Adrenal gland (tissue), 19 donors: ENCODE measurements at places on chromosomes 5 and 9. TPM values are rescaled to one million over a fixed set of nuclear protein-coding genes. Genes with fewer than 3 reads are reported as not detected.

PDGFRB gene
- polyA plus RNA-seq = 21.3 TPM

PCDHGA5 gene
- 0.79 TPM for polyA plus RNA-seq

STING1 gene
- 33.5 TPM for polyA plus RNA-seq

ASTN2 gene
- 6.7 TPM for polyA plus RNA-seq

SPATA9 gene
- not detected for polyA plus RNA-seq

ANKRD33B gene
- polyA plus RNA-seq = 0.22 TPM

SLCO6A1 gene
- 0.20 TPM for polyA plus RNA-seq

DNA sequence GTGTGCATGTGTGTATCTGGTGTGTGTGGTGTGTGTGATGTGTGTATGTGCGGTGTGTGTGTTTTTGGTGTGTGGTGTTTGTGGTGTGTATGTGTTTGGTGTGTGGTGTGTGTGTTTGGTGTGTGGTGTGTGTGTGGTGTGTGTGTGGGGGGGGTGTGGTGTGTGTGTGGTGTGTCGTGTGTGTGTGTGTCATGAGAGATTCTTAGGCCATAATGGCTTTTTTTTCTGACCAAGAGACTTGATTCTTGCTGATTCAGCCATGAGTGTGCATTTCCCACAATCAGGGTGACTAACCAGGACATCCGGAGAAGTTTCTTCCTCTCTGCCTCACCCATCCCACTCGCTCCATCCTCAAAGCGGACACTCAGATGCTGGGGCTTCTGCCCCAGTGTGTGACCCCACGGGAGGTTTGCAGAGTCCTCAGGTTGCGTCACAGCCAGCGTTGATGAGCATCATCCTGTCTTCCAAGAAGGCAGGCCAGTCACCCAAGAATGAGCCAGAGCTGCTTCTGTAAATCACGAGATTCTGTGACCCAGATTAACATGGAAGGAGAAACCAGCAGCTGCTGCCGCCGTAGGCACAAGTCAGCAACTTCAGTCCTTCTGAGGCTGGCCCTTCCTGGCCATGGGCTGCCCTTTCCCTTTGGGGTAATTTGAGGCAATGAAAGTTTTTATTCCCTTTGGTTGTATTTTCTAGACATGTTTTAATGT is 12.5 kb upstream of the CTSL start:
- H3K27me3 ChIP-seq = no peaks in the 10 kb centered on the region
- peak overlapping the region; percentile 48 for H3K27ac ChIP-seq
- H3K4me3 ChIP-seq = no peak overlapping the region
- H3K36me3 ChIP-seq = no peaks in the 10 kb centered on the region

DNA sequence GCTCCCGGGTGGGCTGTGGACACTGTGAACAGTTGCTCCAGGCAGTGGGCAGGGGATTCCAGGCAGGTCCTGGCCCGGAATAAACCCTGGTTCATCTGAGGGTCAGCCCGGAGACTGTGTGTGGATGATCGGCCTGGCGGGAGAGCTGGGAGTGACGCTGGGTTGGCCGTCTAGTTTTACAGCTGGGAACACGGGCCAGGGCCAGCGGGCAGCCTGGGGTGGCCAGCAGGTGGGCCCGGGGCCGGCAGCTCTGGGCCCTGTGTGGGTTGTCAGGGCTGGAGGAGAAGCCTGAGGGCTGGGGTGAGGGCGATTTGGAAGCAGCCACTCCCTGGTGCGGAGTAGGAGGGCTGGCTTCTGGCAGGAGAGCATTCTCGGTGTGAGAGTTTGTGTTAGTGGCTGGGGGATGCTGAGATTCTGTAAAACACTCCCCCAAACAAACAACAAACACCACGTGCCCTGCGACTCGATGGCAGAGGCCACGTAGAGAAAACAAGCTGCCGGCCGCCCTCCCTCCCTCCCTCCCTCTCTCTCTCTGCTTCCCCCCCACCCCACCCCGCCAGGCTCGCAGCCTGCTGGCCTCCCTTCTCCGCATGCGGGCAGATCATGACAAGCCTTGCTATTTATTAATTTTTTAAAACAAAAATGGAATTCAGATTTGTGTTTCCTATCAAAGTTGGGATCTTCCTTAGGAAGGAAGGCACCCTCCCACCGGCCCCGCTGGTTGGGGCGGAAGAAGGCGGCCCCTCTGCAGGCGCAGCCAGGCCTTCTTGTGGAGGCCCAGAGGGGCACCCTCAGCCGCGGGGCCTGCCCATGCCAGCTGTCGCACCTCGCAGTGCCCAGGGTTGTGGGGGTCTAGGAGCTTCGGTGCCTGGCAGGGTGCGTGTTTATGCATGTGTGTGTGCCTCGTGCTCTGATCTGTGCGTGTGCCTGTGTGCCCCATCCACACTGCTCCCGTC is 49.5 kb downstream of the RXRA start:
- peak overlapping the region; percentile 92 for H3K27ac ChIP-seq
- no peak overlapping the region for H3K4me3 ChIP-seq
- peaks cover 100% of the 10 kb centered on the region for H3K4me1 ChIP-seq
- peak; percentile 56 for DNase-seq
- no peaks in the 10 kb centered on the region for H3K36me3 ChIP-seq
- H3K27me3 ChIP-seq = no peaks in the 10 kb centered on the region

DNA sequence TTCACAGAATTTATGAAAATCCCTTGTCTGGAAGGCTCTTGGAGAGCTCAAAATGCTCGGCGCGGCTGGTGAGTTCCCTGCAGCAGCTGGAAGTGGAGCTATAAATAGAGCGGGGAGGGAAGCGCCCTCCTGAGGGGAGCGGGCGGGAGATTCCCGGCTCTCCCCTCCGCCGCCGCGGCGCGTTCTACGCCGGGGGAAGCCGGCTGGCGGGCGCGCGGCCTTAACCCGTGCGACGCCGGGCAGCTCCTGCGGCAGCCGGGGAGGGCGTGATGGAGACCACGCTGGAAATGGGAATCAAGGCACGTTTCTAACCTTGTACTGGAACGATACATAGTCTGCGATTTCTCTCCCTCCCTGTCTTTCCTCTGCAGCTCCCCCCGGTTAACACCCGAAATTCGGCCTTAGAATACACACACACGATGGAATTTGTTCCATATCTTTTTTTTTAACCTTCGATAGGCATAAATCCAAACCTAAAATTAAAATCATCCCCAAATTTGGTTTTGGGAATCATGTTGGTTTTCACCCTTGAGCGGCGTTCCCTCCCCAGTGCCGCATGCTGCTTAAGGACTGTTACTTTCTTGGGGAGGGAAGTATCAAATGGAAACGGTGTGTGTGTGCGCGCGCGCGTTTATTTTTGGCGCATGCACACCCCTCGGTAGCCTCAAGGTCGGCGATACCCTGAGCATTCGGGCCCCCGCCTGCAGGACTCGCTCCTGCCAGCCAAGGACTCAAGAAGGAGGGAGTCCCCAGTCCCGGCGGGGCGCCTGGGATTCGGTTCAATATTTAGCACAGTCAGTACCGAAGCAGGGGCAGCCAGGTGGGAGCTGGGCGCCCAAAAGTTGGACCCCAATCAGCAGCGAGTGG is 306.3 kb upstream of the KCNN2 start:
- H3K27me3 ChIP-seq = no peaks in the 10 kb centered on the region
- no peaks in the 10 kb centered on the region for H3K36me3 ChIP-seq

DNA sequence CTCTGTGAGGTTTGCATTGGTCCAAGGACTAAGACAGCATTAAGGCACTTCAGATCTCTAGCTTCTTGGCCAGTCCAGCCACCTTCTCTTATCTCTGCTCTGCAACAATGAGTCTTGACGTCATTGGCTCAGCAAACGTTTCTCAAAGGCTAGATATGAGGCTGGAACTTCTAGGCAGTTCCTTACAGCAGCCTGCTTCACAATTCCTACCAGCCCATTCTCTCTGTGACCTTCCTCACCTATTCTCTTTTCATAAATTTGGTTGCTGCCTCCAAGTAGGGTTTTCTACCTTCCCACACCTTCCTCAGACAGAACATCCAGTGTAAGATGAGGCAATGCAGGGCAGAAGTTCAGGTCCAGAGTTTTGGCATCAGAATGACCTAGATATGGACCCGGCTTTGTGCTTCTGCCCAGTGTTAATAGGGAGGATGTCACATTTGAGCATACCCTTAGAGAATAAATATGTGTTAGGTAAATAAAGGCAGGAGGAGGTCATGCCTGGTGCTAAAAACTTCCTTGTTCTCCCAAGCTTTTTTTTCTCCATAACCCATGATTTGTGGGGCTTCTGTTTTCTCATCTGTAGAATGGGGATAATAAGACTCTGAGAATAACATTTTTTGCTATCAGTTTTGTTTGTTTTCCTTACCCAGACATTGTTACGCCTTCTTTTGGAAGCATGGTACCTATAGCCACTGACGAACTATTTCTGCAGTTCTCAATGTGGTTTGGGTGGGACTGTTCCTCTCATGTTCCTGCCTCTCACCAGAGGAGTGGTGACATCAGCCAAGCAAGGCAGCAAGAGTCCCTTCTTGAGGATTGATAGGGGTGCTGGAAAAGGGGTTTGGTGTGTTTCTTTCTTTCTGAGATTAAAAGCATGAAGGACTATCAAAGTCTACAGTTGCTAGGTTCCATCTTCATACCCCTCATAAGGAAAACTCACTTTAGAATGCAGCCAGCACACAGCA is 220.6 kb upstream of the TRIM32 start:
- H3K4me3 ChIP-seq = no peak overlapping the region
- DNase-seq = no peak
- no peaks in the 10 kb centered on the region for H3K36me3 ChIP-seq
- H3K4me1 ChIP-seq = no peaks in the 10 kb centered on the region

DNA sequence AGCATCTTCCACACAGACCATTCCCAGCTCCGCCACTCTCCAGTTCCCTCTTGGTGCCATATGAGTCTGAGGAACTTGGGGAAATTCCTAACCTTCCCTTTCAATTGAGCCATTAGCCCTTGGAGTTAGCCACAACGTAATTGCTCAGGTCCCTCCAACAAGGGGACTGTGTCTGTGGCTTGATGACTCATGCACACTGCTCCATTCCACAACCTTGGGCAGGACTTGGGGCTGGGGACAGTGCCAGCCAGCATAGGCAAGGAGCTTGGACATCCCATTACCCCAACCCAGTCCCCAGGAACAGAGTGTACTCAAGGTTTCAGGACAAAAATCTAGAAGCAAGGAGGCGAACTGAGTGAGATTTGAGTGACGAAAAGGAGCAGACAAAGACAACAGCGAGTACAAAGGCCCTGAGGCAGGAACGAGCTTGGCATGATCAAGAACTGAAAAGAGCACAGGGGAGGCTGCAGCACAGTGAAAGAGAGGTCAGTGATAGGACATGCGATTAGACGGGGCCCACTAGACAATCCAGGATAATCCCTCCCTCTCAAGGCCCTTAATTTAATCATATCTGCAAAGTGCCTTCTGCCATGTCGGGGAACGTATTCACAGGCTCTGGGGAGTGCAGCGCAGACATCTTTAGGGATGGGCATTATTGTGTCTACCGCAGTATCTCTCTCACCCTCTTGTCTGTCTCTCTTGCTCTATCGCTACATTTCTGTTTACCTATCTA is 16.0 kb upstream of the JADE2 start:
- H3K4me3 ChIP-seq = no peak overlapping the region
- peaks cover 57% of the 10 kb centered on the region for H3K4me1 ChIP-seq
- peak overlapping the region; percentile 88 for H3K27ac ChIP-seq
- no peaks in the 10 kb centered on the region for H3K36me3 ChIP-seq

DNA sequence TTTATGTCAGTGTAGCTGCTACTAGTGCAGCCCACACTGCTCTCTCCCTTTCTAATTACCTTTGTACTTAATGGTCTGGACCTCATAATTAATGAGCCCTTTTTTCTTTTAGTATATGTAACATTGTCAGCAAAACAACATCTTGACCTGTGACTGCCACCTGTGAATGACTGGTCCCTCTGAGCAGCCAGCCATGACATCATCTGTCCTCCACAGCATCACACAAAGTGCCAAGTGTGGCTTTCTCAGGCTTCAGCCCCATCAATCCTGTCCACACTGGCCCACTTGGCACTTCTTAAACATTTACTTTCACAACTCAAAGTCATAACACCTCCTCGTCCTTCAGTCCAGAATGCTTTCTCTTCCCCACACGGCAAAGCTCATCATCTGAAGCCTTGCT is 104.7 kb downstream of the GPR21 start:
- H3K27me3 ChIP-seq = no peaks in the 10 kb centered on the region
- H3K4me1 ChIP-seq = no peaks in the 10 kb centered on the region
- no peak overlapping the region for H3K27ac ChIP-seq
- H3K36me3 ChIP-seq = no peaks in the 10 kb centered on the region
- H3K4me3 ChIP-seq = no peak overlapping the region

DNA sequence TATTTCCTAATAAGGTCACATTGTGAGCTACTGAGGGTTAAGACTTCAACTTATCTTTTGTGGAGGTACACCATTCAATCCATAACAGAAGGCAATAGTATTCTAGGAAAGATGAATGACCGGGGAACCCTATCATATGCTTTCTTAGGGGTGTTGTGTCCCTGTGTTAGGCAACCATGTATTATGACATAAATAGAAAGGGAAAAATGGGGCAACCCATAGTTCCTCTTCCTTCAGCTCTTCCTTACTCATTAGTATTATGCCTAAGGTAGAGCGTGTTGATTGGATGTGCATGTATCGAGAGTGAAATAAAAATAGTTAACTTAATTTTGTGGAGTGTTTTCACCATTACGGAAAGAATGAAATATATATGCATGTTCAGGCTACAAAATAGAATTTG is 6.0 kb upstream of the CCNJL start:
- H3K27ac ChIP-seq = no peak overlapping the region
- no peaks in the 10 kb centered on the region for H3K36me3 ChIP-seq
- no peak overlapping the region for H3K4me3 ChIP-seq

DNA sequence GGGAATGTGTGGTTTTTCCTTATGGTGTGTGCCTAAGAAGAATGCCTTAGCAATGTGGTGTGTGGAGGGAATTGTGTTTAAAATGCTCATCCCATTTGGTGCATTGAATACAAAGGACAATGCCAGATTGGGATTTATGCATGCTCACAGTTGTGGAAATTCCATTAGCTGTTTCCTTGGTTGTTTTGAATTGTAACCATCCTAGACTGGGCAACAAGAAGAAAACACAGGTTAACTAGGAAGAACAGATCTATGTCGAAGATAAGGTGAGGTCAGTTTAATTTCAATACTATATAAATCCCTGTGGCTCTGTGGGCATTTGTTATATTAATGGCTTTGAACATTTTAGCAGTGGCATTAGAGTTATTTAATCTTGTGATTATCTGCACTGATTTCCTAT is 266.8 kb downstream of the MAT2B start:
- H3K27me3 ChIP-seq = no peaks in the 10 kb centered on the region
- no peaks in the 10 kb centered on the region for H3K4me1 ChIP-seq
- DNase-seq = no peak
- H3K27ac ChIP-seq = no peak overlapping the region

DNA sequence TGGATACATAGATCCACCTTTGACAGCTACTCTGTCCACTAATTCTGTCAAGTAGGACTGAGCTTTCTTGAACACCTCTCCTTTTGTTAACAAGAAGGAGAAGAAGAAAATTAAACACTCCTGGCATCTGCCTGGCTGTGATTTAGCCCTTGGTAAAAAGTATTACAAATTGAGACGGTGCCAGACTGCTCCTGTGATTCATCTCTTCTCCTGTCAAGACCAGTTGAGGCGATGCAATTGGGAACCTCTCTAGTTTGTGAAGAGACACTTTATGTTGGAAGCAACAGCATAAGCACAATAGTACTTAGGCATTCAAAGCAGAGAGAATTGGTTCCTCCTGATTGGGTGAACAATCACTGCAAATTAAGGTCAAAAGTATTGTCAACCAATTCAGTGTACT is 72.7 kb downstream of the GHR start:
- peak; percentile 32 for DNase-seq
- no peak overlapping the region for H3K4me3 ChIP-seq
- H3K27ac ChIP-seq = no peak overlapping the region
- no peaks in the 10 kb centered on the region for H3K27me3 ChIP-seq
- no peaks in the 10 kb centered on the region for H3K36me3 ChIP-seq
- peaks cover 42% of the 10 kb centered on the region for H3K4me1 ChIP-seq
